ENCODE measurements at places on chromosomes 5 and 9.

GRCh38 chr9:129027224-129027684, 877 bp downstream of the SH3GLB2 start:
- DNase-seq: no peak

DNA sequence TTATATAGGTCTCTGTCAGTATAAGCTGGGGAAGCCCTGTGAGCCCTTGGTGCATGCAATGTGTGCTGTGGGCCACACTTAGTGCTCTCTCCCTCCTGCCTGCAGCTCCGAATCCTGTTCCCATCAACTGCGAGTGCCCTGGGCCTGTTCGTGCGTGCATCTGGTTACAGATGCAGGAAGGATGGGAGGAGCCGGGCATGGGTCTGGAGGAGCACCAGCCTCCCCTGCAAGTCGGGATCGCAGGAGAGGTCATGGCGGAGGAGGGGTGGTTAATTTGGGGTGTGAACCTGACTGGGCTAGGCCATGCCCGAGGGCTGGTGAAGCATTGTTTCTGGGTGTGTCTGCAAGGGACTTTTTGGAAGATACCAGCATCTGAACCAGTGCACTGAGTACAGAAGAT, 274.6 kb upstream of the IRX4 start:
- DNase-seq: no peak

DNA sequence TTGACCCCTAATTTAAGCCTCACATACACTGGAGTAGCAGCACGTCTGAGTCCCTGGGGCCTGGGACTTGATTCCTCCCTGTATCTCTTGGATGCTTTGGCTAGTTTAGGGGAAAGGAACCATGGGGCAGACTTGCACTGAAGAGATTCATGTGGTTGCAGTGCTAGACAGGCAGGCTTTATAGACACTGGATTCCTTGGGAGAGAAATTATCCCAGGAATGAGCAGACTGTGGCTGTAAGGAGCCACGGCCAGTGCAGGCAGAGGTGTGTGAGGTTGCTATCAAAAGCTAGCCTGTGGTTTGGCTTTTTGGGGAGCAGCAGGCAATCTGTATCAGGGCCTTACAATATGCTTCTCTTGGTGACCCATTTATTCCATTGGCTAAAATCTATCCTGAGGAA, 20.5 kb upstream of the PITX1 start:
- no peak for DNase-seq

- DNase-seq: peak; percentile 15
Measured at GRCh38 chr9:85900504-85901201, 40.3 kb upstream of the NAA35 start.

DNA sequence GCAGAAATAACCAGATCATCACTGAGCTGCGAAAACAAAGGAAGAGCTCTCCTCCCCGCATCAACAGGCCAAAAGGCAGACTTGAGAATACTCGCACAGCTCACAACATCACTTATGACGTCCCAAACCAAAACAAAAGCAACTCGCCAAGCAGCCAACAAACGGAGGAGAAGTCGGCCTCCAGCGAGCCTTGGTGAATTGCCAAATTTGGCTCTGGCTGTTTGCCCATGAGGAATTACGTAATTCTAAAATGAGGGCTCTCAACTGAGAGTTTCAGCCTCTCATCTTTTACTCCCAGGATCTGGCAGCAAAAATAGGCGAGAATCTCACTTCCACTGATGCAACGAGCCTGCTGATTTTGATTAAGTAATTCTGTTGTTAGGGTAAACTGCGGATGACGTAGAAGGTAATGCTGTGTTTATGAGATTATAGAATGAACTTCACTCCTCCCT, 51.7 kb upstream of the SEMA6A start:
- no peak for DNase-seq

DNA sequence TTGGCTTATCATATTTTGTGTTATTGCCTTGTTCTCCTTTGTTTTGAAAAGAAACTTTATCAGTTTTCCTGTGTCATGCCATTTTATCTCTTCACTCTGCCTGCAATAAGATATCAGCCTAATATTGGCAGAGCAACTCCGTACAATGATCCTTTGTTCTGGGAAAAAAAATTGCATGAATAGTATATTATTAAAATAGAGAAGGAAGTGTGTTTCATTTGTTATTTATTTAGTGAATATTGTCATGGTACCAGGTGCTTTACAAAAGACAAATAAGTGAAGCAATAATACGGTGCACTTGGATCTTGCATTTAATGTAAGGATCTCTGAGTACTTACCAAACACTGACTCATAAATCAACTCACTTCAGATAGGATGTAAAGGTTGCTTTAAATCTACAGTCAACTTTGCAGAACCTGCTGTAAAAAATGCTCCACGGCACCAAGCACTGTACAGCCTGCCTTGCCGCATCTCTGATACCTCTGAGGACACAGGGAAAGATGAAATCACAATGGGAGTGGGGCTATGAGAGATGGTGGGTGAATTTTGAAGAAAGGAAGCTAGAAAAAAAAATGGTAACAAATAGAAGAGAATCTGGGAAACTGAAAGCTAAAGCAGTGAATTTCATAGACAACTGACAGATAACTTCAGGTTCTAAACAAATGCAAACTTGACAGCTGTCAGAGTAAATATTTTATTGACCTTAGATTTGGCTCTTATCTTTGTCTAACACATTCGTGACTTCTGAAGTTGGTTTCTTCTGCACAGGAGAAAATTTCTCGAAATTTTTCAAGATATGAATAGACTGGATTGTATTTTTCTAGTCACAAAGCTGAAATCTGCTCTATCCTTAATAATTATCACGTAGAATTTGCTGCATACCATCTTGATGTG, 232.1 kb downstream of the ENC1 start:
- DNase-seq: no peak

GRCh38 chr5:179263391-179264052, 81.7 kb downstream of the ADAMTS2 start:
- DNase-seq: no peak

DNA sequence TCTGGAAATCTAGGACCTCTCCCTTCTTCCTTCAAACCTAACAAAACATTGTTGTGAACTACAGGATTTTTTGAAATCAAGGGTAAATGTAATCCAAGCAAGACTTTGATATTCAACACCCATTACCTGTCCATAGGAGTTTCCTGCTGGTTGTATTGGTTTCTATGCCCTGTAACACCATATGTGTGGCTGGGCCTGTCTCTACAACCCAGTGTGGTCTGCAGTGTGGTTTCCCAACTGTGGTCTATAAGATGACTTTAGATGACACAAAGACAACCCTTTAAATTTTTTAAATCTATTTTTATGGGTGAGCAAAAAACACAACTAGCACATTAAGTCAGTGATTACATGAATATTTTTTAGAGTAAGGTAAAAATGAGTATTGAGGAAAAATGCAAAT, 93.1 kb downstream of the SMIM15 start:
- DNase-seq: no peak

DNA sequence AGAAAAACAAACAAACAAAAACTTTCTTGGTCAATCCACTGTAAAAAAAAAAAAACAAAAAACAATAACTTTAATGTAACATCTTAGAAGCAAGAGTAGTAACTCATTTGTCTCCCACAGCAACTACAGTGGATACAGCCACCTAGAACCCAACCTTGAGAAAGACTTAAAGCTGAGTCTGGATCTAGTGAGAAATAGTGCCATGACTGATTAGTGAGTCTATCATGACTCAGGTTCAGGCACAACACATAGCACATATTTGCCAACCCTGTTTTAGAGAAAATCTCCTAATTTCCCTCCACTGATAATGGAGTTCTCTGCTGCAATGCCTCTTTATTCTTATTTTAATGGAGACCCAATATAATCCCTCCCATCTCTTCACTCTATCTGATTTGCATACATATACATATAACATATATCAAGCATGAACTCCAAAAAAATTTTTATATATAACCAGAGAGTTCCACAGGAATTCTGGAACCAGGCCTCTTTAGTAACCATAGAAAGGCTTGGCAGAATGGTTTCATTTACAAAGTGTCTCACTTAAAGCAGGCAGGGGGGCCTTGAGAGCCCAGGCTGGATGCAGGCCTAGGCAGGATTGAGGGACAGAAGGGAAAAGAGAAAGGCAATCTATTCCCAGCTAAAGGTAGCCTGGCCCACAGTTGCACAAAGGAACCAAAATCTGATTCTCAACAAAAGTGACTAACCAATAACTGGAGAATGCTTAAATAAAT, 11.9 kb upstream of the NR4A3 start:
- DNase-seq: no peak

- peak; percentile 41 for DNase-seq
Measured at GRCh38 chr9:4604678-4605095, 57.4 kb upstream of the PLPP6 start.

Data from GF-D8 (cell line).